ENCODE measurements at places on chromosomes 4 and X.

DNA sequence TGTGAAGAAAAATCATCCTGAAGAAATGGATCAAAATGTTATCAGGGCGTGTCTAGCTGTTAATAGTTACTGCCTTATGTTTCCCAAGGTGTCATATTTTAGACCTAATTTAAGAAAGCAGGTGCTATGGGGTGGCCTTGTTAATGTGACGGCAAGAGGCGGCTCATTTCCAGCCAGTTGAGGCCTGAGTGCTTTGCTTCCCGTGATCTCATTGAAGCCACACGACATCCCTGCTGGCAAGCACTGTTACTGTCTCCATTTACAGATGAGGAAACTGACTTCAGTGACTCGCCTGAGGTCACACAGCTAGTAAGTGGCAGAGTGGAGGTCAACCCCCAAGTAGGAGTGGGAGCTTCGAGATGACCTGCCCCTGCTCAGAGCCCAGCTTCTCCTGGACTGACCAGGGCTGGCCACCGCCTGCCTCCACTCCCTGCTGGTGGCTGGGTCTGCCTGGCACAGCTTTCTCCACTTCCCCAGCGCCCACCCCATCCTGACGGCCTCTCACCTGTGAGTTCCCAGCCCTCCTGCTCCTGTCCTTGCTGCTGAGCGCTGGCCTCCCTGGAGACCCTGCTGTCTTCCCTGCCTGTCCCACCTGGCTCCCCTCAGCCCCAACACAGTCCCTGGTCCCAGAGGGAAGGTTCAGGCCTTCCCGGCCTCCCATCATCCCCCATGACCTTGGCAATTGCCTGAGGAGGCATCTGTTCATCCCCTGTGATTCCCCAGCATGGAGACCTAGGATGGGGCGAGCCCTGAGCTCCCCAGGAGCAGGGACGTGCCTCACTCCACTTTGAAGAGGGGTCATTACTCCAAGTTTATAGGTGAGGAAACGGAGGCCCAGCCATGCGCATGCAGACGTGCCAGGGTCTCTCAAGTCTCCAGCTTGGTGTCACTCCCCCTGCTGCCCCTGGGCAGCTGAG, 47.7 kb upstream of the SORCS2 start:
- DNase-seq = no peak

DNA sequence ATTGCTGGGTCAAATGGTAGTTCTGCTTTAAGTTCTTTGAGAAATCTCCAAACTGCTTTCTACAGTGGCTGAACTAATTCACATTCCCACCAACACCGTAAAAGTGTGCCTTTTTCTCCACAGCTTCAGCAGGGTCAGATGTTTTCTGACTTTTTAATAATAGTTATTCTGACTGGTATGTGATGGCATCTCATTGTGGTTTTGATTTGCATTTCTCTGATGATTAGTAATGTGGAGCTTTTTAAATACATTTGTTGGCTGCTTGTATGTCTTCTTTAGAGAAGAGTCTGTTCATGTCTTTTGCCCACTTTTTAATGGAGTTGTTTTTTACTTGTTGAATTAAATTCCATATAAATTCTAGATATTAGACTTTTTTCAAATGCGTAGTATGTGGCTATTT, 257.5 kb upstream of the ANKRD50 start:
- no peak for DNase-seq

GRCh38 chrX:96997196-96997595, 113.5 kb downstream of the RPA4 start:
- no peak for DNase-seq

GRCh38 chrX:44130189-44130588, 157.0 kb upstream of the NDP start:
- DNase-seq = no peak

GRCh38 chrX:137574784-137575293, 8.9 kb downstream of the ZIC3 start:
- DNase-seq = no peak

GRCh38 chrX:114162068-114162735, 421.7 kb upstream of the HTR2C start:
- no peak for DNase-seq

DNA sequence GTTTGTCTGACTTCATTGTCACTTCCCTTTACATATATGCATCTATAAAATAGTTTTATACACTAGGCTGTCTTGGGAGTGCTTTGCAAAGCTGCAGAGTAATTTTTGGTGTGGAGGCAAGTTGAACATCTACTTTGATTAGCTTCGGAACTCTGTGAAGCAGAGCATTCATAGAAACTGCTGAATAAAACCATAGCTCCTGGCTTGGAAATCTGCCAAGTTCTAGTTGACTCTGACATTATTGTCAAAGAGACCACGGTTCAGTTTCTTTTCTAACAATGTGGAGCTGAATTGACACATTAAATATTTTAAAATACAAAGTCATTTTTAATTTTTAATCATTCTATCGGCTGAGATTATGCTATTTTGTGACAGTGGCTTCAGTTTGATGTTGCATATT, 335.0 kb downstream of the BMPR1B start:
- peak; percentile 62 for DNase-seq

- no peak for DNase-seq
These were observed 21.4 kb downstream of the GRSF1 start for GRCh38 chr4:70818173-70818855.

DNA sequence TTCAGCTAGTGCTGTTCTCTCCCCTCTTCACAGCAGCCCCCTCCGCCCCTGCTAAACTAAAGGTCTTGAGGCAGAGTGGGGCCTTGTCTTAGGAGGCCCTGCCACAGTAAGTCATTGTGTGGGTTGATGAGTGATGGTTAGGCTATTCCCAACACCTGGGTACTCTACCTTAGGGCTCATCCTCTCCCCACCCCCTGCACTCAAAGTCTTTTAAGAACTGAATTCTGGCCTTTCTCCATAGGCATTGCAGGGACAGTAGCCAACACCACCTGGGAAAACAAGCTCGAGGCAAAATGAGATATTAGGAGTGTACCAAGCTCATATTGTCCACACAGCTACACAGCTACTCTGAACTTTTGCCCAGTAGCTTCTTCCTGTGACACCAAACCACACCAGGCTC, 42.5 kb downstream of the RAB40AL start:
- no peak for DNase-seq

- peak; percentile 8 for DNase-seq
These were observed 33.5 kb downstream of the TAF7L start for GRCh38 chrX:101257448-101258258.

GRCh38 chrX:155046129-155046810, 19.6 kb downstream of the FUNDC2 start:
- DNase-seq = no peak

DNA sequence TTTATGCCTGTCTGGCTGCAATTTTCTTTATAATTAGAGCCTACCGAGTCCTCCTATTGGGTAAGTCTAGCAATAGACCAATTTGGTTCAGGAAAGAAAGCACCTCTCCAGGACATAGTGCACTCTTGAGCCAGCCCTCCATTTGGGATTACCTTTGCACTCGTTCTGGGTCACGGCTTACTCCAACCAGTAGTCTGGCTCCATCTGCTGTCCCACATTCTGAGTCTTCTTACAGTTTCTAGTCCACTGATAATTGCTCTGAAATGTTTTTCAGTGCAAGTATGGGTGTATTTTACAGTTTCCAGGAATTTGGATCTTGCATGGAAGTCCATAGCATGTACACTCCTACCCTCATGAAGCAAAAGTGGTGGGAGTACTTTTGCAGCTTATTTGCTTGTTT, 34.8 kb upstream of the USP51 start:
- no peak for DNase-seq

DNA sequence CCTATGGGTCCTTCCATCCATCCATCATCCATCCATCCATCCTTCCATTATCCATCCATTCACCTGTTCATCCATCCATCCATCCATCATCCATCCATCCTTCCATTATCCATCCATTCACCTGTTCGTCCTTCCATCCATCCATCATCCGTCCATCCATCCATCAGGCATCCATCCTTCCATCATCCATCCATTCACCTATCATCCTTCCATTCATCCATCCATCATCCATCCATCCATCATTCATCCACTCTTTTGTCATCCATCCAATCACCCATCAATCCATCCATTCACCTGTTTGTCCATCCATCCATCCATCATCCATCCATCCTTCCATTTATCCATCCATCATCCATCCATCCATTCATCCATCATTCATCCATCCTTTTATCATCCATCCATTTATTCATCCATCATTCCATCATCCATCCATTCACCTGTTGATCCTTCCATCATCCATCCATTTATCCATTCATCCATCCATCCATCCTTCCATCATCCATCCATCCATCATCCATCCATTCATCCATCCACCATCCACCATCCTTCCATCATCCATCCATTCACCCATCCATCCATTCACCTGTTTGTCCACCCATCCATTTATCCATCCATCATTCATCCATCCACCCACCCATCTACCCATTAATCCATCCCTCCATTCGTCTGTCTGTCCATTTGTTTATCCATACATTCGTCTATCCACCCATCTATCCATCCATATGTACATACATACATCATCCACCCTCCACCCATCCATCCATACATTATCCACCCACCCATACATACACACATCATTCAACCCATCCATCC, 34.8 kb downstream of the SH3TC1 start:
- DNase-seq = no peak

DNA sequence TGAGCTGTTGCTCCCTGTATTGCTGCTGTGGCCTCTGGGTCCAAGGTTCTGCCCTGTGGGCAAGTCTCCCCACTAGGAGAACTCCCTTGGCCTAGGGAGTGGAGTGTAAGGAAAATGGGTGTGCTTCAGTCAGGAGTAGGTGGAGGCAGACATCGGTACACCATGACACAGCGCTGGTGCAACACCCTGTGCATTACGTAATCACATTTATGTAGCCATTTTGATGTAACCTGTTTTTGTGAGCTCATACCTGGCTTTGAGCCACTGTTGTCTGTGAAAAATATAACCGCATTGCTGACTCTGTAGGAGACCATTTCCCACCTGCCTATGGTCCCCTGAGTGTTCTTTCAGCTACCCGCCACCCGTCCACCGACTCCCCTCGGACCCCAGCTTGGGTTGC, 700.5 kb upstream of the AGA start:
- no peak for DNase-seq

DNA sequence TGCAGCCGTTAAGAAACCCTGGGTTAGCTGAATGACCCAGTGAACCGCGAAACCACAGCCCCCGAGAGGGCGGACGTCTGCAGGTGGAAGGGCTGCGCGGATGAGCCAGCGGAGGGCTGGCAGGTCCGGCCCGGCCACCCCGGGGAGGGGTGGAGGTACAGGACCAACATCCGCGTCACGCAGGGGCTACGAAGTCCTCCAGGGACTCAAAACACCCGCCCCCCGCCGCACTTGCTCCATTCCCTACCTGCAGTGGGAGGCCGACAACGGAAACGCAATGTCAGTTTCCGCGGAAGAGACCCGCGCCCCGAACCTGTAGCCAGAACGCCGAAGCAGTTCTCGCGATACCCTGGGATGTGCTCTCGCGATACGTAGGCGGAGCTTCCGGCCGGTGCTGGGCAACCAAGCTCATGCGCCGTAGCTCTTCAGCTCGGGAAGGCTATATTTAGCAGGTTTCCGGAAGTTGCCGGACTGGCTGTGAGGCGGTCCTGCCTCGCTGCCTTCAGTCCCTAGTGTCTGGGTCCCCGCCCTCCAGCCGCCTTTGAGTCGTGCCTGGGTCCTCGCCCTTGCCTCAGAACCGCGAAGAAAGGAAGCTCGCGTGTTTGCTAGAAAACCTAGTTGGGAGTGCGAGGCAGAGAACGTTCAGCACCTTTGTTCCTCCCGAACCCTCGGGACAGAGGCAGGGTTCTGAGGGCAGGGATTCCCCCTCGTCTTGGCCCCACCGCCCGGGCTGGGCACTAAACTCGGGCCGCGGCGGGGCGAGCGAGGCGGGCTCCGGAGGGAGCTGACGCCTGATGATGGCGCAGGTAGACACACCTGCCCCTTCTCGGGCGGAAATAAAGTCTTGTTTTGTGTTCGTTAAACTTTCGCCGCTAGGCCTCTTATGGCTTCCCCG, at the start of the genes OFD1 and TRAPPC2:
OFD1 (plus strand) TSS at position 471 of the 895 bp plus-strand sequence; CDS start at position 795, 324 bp downstream.
TRAPPC2 (minus strand) TSS at position 343 of the 895 bp plus-strand sequence. CDS start 14,657 bp downstream, outside the sequence.
- peak; percentile 91 for DNase-seq

DNA sequence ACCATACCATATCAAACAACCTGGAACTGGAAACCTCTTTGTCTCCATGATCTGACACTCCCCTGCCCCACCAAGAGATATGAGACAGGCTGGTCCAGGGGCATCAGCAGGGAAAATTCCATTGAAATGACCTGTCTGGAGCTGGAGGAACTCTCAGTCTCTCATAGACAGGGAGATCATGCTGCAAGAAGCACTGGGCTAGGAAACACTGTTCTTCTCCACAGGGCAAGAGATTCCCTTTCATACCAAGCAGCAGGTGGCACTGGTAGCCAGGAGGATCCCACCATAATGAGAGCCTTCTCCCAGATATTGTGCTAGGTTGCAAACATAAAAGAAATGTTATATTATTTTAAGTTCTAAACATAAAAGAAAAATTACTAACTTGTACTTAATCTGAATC, 14.5 kb upstream of the NALF2 start:
- DNase-seq = no peak

GRCh38 chr4:153706519-153706918, 22.4 kb downstream of the TLR2 start:
- DNase-seq = no peak

- no peak for DNase-seq
These were observed 35.9 kb downstream of the MAGEA1 start for GRCh38 chrX:153214934-153215333.

DNA sequence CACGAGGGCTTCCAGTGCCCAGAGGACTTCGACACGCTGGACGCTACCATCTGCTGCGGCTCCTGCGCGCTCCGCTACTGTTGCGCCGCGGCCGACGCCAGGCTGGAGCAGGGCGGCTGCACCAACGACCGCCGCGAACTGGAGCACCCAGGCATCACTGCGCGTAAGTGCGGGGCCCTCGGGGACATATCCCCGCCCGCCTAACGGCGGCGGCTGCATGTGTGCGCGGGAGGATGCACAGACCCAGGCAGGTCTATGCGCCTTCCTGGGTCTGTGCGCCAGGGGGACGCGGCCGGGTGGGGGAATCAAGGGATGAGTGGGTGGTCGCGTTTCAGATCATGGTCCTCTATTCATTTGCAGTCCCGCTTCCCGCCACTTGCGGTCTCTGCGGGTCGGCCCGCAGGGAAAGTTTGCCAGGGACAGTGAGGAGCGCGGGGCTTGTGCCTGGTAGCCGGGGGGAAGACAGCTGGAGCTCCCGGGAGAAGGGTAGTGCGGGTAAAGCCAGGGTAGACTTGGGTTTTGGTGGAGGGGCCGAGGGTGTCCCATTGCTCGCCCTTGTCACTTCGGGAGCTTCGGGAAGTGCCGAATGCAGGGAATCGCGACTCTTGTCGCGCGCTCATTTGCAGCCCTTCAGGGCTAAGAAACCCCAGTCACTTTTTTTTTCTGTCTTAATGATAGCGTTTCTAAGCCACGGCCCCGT, 1.0 kb downstream of the SHISA3 start:
- DNase-seq = no peak

DNA sequence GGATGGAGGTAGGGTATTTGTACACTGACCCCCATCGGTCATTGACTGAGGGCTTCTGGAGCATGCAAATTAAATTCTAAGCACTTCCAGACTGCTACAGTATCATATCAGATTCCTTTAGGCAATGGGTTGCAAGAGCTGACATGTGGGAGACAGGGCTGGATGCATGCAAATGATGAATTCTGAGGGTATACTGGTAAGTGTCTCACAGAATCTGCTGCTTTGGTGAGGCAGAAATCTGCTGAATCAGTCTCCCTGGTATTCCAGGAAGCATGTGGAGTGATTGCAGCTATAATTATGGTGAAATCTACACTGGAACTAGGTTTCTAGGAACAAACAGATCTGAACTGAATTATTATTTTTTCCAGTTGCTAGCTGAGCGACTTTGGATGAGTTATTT, 684.9 kb upstream of the MAGEB2 start:
- DNase-seq = no peak

All from DND-41 (cell line).